ENCODE measurements at places on chromosomes 7 and 10.

DNA sequence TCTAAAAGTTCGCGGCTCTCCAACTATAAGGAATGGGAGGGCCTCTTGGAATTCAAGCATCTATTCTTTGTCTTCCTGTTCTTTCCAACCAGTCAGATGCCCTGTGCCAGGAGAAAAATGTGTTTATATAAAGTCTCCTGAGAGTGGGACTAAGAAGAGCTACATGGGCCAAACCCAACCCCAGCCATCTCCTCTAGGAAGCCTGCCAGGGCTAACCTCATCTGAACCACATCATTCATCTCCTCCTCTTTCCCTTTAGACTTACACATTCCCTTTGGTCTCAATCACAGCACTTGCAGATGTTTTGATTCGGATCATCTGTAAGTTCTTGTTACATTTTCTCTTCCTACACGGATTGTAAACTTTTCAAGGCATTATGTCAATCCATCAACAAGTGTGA is 62.6 kb downstream of the DOCK4 start:
- no peak for DNase-seq

DNA sequence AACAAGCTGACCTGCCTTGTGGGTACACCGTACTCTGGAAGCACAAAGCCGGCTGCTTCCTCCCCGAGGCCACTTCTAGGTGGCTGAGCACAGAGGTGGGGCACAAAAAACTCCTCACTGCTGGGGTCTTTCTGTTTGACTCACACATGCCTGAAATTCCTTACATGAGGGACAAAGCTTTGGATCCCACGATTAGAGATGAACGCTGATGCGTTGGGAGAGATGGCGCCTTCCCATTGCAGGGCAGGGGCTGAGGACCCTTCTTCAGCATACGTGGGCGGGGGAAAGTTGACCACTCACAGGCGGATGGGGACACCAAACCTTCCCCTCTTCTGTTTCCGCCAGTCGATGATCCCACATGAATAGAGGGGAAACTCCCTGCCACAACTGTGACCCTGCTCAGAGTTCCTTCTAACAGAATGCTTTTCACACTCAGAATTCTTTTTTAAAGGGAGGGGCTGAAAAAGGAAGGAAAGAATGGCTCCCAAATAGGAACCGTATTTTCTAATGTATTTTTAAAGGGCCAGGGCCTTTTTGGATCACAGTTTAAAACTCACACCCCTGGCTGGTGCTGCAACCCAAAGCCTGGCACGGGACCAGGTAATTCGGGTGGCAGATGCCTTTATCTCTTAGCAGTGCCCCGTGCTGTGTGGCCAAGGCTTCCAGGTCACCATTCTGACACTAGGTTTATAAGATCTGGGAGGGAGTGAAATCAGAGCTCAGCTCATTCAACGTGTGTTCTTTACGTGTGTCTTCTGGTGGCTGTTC is 134.0 kb downstream of the PRKAG2 start:
- peak; percentile 51 for DNase-seq

GRCh38 chr7:98464558-98464940 is 63.7 kb upstream of the BAIAP2L1 start:
- DNase-seq, result no peak

DNA sequence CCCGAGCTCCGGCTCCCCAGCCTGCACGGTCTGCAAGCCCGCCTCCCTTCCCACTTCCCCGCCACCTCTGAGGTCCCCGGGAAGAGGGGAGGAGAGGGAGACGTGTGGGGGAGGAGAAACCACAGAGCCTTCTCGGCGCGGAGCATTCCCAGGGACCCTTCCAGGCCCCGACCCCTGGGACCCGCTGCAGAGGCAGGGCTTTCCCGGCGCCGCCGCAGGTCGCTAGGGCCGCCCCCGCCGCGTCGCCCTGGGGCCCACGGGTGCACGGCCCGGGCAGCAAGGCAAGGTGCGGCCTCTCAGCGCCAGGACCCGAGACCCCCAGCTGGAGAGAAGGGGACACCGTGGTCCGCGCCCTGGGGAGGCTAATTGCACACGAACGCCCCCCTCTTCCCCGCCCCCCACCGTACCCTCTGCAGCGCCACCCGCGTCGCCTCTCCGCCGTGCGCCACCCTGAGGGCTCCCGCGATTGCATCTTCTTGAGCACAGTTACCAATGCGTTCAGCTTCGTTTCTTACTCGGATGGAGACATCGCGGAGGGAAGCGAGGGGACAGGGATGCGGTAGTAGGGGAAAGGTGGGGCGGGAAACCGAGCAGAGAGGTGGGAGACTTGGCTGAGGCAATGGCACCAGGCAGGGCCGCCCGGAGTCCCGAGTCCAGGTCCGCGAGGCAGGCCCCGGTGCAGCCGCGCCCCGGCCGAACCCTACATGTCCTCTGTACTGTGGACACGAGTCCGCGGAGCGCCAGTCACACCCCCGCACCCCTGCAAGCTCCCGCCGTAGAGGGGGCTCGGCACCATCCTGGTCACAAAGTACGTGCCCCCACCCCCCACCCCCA is 28.9 kb downstream of the SKIDA1 start:
- peak; percentile 81 for DNase-seq

- no peak for DNase-seq
These were observed 90.5 kb upstream of the POM121L12 start for GRCh38 chr7:52944921-52945320.

- no peak for DNase-seq
These were observed 11.8 kb downstream of the NANOS1 start for GRCh38 chr10:119041326-119041725.

DNA sequence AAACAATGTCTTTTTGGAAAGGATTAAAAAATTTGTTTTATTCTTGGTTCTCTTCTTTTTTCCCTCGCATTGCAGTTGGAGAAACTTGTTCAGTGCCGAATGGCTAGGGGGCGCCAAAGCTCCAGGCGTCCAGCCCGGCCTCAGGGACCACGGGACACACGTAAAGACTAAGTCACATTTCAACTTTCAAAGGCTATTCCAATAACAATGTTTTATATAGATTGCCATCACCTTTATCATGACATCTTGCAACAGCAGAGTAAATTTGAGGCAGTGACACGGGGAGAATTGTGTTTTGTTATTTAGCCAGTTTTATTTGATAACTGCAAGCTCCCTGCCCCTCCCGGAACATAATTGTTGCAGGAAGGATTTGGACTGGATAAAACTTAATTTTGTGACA is 2.2 kb upstream of the IGFBP3 start:
- DNase-seq, result peak; percentile 77

All from hematopoietic multipotent progenitor cell treated with erythropoietin and hydrocortisone succinate and interleukin-3 and kit ligand, for 4 days (in vitro differentiated cells).